Ascending aorta (tissue), 2 donors: ENCODE measurements at places on chromosomes 2 and 18. TPM values are rescaled to one million over a fixed set of nuclear protein-coding genes. Genes with fewer than 3 reads are reported as not detected.

- no peak for DNase-seq
These were observed 146.1 kb upstream of the ZSWIM2 start for GRCh38 chr2:186995092-186995491.

DNA sequence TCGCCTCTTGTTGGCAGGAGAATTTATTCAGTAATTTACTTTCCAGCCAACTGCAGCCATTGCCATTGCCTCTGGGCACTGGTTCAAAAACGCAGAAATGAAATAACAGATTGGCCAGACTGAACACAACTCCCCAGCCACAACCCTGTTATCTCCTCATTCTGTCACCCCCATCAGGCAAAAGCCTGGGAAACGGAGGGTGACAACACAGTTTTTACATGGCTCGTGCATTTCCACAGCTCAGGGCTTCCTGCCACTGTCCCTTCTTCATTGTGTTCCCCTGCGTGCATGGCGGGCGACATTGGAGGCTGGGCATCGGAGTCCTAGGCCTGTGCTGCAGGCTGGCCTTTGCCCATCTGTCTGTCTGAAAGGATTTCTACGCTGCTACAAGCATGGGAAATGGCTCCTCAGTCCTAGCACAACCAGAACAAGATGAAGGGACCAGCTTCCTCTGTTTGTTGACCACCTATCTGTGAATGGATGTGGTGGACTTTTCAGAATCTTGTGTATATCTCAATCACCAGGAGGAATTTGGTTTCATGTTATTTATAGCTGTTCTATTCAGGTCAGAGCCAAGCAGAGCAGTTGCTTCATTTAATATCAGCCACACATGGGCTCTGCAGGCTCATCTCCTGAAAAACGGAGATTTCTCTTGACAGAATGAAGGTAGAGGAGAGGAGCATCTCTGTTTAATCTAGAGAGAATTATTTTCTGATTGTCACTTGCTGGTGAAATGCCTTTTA, 107.0 kb downstream of the MGAT5 start:
- DNase-seq: no peak

GRCh38 chr2:109718139-109718538, 76.0 kb upstream of the RGPD5 start:
- DNase-seq: no peak

BOK gene
- 35.4 TPM for total RNA-seq

DNA sequence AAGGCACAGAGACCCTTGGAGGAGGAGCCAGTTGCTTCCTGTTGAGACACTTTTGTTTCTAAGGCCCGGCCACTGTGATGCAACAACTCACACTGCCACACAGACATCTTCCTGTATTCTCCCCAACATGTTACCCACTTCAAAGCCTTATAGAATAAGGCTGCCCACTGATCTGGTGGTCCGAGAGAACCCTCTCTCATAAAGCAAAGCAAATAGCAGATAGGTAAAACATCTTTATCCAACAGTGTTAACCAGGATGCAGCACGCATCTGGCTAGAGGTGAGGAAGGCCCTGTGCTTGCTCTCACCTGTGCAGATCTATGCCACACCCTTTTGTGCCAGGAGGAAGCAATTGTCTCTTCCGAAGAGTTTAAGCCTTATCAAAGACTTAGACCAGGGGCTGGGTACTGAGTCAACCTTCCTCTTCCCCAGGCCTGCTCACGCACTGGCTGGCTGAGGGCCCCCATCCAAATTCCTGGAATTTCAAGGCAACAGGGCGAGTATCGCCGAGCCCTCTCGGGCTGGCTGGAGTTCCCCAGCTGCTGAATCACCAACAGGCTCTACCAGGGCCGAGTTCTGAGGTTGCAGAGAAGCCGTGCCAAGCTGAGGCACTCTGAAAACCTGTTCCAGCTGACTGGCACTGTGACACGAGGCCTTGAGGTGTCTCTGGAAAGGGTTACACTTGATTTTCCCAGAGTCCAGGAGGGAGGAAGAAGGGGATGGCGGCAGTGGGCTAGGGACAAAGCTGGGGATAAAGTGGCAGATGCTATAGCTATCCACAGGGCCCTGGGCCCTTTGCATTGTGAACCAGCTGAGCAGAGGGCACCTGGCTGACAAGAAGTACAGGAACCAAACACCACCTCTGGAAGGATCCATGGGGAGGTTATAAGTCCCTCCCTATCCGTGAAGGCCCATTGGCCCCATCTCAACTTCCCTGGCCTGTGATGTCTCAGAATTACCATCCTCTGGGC, 29.3 kb downstream of the TGFA start:
- no peak for DNase-seq

SCG2 gene
- 0.32 TPM for total RNA-seq

GRCh38 chr18:74897971-74898657, 300.4 kb downstream of the ZNF407 start:
- no peak for DNase-seq

CROCC2 gene
- 2.9 TPM for total RNA-seq

DNA sequence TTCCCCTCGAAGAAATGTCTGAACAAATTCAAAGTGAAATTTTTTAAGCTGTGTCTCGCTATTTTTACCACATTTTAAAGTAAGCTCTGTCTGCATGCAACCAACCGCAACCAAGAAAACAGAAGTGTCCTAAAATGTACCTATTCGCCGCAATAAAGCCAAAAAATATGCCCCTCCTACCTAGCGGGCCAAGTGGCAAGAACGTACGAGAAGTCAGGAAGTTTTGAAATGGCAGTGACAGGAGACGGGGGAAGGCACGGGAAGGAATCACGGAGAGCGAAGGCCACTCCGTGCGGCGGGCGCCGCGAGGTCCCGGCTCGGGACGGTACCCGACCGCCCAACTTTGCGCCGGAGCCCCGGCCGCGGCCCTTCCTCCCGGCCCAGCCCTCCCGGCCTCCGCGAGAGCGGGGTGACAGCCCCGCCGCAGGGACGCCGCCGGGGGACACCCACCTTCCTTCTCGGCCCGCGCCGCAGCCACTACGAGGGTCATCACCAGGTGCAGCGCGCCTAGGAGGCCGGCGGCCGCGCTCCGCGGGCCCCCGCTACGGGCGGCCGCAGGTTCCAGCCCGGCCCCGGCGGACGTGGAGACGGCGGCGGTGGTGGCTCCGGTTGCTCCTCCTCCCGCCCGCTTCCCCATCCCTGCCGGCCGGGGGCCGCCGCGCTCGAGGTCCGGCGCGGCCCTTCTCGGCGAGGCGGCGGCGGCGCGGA, 568 bp downstream of the TMEM131 start:
- no peak for DNase-seq

DNA sequence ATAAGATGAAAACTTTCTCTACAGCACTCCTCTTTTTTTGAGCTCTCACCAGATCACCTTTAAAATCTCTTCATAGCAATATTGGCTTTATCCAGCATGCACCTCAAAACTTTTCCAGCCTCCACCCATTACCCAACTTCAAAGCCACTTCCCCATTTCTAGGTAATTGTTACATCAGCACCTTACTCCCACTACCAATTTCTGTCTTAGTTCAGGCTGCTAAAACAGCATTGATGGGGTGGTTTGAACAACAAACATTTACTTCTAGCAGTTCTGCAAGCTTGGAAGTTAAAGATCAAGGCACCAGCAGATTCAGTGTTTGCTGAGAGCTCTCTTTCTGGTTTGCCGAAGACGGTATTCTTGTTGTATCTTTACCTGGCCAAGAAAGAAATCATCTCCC, 114.0 kb upstream of the SLC39A10 start:
- no peak for DNase-seq

GRCh38 chr2:55899881-55900280, 23.7 kb downstream of the EFEMP1 start:
- no peak for DNase-seq

- no peak for DNase-seq
These were observed 1.2 kb downstream of the MEX3C start for GRCh38 chr18:51196118-51196810.

UGT1A5 gene
- not detected for total RNA-seq

DTNA gene
- 7.3 TPM for total RNA-seq

PFN4 gene
- total RNA-seq: not detected

GRCh38 chr2:103484906-103485305, 723.1 kb downstream of the TMEM182 start:
- DNase-seq: no peak

- no peak for DNase-seq
These were observed 191.6 kb downstream of the TTC32 start for GRCh38 chr2:19710230-19710629.

GRCh38 chr2:240431661-240432424, 3.6 kb upstream of the GPC1 start:
- DNase-seq: peak; percentile 4

GRCh38 chr18:59950215-59950944, 50.6 kb downstream of the PMAIP1 start:
- no peak for DNase-seq

CASP8 gene
- total RNA-seq: 15.2 TPM

DNA sequence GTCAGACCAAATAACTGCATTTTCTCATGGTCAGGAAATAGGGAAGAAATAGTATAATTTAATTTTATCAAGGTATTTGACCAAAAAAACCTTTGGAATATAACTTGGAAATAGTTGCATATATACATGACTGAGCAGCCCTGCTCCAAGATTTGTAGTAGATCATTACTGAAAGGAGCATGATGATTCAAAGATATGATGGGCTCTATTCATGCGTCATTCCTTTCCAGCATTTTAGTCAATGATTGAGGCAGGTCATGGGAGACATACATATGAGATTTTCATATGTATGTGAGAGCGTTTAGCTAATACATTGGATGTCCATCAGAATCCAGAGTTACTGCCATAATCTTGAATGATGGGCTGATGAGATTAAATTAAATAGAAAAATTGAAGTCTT, 74.5 kb downstream of the CAB39 start:
- DNase-seq: no peak

- no peak for DNase-seq
These were observed 4.6 kb downstream of the SERPINB13 start for GRCh38 chr18:63591725-63592124.

DNA sequence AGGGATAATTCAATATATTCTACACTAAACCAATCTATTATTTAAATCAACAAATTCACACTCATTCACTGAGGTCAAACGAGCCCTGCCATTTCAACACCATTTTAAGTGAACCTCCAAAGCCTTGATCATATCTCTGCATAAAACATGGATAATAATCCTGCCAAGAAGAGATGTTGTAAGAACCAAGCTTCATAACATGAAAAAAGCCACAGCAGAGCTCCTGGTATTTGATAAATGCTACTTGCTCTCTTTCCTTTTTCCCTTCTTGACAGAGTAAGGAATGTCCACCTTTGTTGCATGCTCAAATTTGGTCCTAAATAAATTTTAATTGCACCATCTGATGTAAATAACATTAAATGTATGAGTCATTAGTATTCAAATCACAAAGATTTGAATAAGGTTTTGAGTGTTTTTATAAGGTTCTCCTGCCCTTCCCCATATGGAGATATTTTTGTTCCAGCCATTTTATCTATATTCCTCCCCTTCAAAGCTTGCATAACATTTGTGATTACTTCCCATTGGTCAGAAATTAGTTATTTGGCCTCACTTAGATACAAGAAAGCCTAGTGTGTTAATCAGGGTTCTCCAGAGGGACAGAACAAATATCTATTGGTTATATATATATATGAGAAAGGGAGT, 318.8 kb downstream of the RND3 start:
- DNase-seq: no peak

TMEM247 gene
- not detected for total RNA-seq

TTR gene
- 5.2 TPM for total RNA-seq

DNA sequence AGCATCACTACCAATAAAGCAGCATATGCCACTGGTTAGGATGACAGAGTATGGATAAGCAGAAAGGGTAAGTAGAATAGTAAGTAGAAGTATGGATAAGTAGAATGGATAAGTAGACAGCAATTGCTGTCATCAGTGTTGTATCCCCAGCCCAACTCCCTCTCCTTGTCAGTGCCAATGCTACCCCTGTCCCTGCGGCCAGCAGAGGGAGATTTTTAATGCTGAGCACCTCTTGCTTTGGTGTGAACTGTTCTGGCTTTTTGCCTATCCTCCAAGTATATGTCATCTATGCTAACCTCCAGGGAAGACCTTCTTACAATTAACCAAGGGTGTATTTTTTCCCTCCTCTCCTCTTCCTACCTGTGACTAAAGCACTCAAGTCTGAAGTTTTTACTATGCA, 136.7 kb upstream of the SPHKAP start:
- DNase-seq: no peak

NEURL3 gene
- not detected for total RNA-seq

DNA sequence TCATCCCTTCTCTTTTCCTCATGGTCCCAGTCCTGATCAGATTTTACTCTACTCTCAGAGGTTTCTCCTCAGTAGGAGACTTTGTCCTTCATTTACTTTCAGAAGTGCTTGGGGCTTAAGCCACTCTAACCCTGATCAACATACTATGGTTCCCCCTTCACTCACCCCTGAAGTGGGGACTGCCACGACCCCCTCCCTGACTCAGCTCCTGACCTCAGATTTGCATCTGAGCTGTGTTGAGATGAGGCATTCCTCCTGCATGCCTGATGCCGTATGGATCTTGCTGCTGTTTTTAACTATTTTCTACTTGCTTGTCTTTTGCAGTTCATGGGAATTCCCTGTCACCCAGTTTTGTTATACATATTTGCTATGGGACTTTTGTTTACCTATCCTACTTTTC, 306.7 kb upstream of the CHST9 start:
- no peak for DNase-seq

DNA sequence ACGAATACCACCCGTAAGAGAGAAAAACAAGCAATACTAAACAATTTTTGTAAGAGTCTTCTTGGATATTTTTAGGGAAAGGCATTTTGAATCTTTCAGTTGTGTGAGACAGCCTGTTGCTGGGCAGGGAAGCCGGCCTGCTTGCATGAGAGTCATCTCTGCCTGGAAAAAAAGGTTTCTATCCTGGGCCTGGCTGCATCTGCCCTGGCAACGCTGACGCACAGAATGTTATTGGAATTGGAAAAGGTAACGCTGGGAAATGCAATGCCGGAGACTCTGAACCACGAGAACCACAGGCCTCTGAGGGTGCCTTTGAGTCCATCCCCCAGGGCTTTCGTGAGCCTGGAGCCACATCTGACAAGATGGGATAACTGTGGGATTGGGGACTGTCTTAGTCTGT, 17.9 kb upstream of the NPAS2 start:
- no peak for DNase-seq
